Colonic mucosa (tissue), 4 donors: ENCODE measurements at places on chromosomes 12 and 14.

- DNase-seq = no peak
These were observed 130.3 kb upstream of the NUDT4 start for GRCh38 chr12:93247313-93247991.

DNA sequence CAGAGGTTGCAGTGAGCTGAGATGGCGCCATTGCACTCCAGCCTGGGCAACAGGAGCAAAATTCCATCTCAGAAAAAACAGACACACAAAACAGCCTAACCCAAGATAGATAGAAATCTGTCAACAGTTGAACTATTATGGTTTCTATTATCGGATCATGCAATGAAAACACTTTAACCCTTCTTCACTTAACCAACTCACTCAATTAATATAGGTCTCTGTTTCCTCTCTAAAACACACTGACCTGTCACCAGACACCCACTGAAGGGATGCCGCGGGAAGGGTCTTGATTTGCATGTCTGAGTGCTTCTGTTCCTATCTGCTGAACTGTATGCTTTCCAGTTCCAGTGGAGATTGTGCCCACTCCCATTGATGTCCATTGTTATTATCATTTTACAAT lies 38.0 kb upstream of the NUDT4 start:
- no peak for DNase-seq

DNA sequence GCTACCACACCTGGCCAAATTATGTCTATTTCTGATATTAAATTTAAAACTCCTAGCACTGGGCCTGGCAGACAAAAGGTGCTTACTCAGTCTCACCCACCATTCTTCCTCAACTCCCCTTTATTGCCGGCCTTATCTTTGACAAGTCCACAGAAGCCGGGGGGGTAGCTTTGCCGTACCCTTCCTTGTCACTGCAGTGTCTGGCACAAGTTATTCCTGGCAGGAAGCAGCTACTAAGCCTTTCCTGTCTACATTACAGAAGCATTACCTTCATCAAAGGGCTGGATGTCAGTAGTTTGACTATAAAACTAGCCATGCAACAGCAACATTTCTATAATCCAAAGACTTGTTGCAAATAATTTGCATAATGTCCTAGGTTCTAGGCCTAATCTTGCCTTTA lies 127.1 kb downstream of the PRICKLE1 start:
- no peak for DNase-seq

GRCh38 chr12:19388131-19388549 lies 51.2 kb upstream of the AEBP2 start:
- DNase-seq = no peak

GRCh38 chr12:77025782-77026314 lies 39.5 kb downstream of the E2F7 start:
- no peak for DNase-seq

- DNase-seq = no peak
These were observed 206.9 kb upstream of the SLC38A2 start for GRCh38 chr12:46579474-46579873.

GRCh38 chr14:88095791-88096190 lies 90.9 kb downstream of the GPR65 start:
- DNase-seq = no peak

- DNase-seq = no peak
These were observed 121.4 kb downstream of the SLC15A4 start for GRCh38 chr12:128702371-128702770.

DNA sequence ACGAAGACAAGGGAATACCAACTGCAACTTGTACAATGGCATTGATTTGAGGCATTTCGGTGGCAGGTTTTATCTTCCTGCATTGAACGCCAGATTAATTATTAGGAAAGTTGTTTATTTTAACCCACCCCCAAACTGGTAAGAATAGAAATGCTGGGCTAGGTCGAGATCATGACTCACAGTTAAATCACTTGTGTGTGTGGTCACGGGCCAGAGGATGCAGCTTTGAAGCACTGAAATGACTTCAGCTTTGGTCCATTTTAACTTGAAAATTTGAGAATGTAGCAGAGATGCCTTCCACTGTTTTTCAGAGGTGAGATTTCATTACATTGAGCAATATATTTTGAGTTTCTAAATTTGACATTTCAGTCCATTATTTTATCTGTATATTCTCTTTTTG lies 23.6 kb upstream of the KCNH3 start:
- no peak for DNase-seq

DNA sequence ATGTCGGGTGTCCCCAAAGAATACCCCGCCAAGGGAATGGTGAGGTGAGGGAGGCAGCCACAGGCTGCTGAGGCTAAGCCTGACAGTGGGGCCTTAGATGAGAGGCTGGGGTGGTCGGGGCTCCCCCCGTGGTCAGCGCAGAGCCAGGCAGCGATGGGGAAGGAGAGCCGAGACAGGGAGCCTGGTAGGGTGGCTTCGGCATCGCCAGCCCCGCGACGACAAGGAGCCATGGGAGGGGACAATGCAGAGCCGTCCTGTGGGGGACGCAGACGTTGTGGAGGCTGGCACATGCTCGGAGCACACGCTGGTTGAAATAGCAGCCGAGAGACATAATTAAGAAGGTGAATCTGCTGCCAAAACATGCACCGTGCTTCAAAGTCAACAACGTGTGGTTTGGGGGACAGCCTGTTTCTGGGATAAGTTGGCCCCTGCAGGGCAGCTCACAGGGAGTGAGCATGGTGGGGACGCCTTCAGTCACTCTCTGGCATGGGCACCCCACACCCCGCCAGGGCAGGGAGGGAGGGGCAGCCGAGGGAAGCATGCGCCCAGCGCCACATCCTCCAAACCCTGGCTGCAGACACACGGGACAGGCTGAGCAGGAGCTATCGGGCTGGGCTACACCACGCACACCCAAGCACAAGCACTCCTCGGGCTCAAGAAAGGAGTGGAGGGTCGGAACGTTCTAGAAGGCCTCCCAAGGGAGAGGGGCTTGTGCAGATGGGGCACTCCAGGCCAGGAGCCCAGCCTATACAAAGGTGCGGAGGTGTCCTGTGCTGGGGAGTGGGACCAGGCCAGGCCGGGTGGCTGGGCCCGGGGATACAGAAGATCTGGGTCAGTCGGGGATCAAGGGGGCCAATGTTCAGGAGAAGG lies 66.6 kb upstream of the C14orf180 start:
- no peak for DNase-seq

DNA sequence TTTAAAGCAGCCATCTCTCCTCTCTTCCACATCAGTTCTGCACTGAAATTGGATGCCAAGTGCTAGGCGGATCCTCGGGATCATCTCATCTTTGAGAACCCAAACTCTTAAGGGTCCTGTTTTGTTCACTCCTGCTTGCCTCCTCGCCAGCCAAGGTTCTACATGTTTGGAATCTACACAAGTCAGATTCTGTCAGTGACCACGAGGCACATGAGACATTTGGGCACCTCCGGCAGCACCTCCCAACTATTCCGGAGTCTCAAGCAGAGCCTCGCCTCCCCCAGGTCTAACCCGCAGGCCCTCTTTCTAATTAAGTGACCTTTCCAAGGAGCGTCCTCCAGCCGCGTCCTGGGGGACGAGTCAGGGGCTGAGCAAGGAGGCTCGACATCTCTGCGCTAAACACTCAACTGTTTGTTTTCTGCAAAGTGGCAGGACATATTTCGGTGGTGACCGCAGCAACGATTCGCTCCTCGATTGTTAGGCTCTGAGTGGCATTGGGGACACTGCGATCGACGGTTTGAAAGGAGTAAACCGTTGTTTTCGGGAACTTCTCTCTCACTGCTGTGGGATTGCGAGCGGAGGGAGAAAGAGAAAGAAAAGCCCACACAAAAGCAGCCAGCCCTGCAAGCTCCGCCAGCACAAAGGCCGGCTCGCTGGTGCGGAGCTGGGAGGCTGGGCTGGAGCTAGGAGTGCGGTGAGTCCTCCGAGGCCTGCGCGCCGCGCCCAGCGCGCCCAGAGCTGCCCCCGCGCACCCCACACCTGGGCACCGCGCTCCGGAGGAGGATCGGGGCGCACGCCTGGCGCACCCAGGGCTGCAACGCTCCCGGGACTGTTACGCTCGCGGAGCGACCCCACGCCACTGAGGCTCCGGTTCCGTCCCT lies 640 bp downstream of the ARMH4 start:
- DNase-seq = peak; percentile 23

- no peak for DNase-seq
These were observed 13.4 kb downstream of the FUT8 start for GRCh38 chr14:65425885-65426284.

DNA sequence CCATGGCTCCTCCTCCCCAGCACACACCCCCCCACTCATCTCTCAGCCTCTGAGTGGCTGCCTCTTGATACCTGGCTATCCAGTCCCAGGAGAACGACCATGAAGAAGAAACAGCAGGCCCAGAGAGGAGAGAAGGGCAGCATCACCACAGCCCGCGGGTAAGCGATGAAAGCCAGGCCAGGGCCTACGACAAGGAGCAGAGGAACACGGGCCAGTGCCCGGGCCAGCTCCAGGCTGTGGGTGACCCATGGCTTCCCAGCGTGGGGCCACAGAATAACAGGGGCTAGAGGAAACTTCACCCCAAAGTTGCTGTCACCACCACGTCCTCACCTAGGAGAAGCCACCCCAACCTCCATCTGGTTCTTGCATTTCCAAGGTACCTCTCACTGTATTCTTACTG lies 10.4 kb upstream of the SLC6A12 start:
- no peak for DNase-seq

DNA sequence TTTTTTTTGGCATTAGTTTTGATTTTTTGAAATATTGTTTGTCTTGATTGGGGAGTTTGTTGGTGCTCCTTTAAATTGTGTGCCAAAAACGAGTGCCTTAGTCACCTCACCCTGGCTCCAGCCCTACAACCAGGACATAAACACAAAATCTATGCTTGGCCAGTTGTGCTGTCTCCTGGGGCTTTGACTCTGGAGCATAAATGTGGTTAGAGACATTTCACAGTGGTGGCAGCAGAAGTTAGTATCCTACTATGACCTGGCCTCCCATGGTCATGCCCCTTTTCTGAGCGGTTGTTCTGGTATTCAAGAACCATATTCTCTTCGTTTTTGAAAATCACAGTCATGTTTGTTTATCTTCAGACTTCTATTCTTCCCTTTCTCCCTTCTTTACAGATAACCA lies 70.7 kb upstream of the PSMA6 start:
- DNase-seq = no peak
